ENCODE measurements at places on chromosomes 5 and 9.

DNA sequence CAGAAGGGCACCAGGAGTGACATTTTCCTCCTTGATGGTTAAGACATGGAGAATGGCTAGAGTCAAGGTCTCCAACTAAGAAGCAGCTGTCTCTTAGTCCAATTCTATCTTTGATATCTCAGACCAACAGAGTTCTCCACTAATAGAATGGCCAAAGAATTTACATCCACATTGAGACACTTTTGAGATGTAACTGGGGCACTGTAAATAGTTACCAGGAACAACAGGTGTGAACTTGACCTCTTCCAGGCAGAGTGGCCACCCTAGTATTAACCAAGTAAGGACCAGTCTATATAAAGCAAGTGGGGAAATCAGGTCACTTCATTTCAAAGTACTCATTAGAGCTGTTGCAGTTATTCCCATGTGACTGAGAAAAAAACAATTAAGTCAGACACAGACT lies 159.7 kb upstream of the RAD23B start:
- no peak for DNase-seq

- no peak for DNase-seq
These were observed 64.7 kb downstream of the ERMP1 start for GRCh38 chr9:5767968-5768932.

GRCh38 chr9:68896486-68896885 lies 117.4 kb downstream of the PRKACG start:
- DNase-seq = no peak

- DNase-seq = no peak
These were observed 88.9 kb downstream of the EBF1 start for GRCh38 chr5:159010661-159011442.

- no peak for DNase-seq
These were observed 698.4 kb downstream of the DNAH5 start for GRCh38 chr5:13246053-13246452.

DNA sequence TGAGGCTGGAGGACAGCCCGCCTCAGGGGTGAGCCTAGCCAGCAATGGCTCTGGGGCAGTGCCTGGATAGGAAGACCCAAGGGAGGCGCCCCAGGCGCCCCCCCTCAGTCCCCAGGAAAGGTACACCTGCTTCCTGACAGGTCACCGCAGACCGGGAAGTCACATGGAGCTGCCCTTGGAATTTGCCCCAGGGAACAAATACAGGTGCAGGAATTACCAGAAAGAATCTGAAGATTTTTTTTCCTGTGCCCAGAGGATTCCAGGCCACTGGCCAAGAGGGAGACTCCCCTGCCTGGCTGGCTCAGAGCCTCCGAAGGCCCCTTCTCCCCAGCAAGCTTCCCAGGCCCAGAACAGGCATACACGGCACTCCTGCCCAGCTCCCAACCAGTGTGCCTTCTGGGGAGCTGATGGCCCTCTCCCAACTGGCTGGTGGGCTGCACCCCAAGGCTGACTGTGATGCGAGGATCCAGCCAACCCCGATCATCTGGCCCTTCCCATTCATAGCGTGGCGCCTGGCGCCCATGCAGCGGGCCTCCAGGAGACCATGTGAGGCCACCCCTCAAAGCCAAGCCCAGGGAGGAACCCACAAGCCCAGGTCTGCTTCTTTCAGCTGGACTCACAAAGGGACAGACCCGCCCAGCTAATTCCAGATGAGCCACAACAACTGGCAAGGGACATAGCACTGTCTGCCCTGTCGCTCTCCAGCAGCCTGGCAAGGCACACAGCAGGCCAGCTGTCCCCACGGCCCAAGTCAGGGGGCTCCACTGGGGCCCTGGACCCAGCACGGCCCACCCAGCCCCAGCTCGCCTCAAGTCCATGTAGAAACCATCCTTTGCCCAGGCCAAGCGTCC lies 2.3 kb downstream of the TPRN start:
- peak; percentile 81 for DNase-seq

DNA sequence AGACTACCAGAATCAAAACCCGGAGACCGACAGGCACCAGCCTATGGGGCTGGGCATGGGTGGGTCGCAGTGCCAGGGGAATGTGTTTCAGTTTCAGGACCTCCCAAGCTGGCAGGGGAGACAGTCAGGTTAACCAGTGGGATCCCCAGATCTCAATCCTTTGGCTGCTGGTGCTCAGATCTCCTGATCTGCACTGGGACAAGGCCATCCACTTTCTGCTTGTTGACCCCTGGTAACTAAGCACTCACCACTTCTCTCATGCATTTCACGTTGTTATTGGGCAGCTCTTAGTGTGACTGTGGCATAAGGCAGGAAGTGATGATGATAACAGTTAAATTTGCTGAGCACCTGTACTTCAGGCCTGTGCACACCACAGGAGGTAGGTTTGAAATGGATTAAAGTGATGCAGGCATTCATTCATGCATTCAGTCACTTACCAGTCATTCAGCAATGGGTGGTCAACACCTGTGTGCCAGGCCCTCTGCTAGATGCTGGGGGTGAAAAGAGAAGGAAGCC lies 42.1 kb upstream of the STXBP1 start:
- DNase-seq = peak; percentile 98

- DNase-seq = peak; percentile 91
These were observed 483.2 kb downstream of the CDH10 start for GRCh38 chr5:24161559-24161958.

Data from kidney tubule cell (primary cell).